ENCODE measurements at places on chromosomes 1 and 21.
A peak's percentile ranks its signal among the peaks of the same experiment; 100 is the strongest.

DNA sequence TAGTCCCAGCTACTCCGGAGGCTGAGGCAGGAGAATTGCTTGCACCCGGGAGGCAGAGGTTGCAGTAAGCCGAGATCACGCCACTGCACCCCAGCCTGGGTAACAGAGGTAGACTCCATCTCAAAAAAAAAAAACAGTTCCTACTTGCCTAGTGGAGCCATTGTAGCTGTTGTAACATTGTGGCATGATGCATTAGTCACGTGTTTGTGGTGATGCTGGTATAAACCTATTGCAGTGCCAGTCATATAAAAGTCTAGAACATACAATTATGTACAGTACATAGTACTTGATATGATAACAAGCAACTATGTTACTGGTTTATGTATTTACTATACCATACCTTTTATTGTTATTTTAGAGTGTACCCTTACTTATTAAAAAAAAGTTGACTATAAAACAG lies 16.2 kb downstream of the KYAT3 start:
- no peak for DNase-seq

- DNase-seq: no peak
These were observed 2.5 kb upstream of the PNRC2 start for GRCh38 chr1:23957096-23957495.

- no peak for DNase-seq
These were observed 4.8 kb downstream of the ARTN start for GRCh38 chr1:43938383-43938782.

DNA sequence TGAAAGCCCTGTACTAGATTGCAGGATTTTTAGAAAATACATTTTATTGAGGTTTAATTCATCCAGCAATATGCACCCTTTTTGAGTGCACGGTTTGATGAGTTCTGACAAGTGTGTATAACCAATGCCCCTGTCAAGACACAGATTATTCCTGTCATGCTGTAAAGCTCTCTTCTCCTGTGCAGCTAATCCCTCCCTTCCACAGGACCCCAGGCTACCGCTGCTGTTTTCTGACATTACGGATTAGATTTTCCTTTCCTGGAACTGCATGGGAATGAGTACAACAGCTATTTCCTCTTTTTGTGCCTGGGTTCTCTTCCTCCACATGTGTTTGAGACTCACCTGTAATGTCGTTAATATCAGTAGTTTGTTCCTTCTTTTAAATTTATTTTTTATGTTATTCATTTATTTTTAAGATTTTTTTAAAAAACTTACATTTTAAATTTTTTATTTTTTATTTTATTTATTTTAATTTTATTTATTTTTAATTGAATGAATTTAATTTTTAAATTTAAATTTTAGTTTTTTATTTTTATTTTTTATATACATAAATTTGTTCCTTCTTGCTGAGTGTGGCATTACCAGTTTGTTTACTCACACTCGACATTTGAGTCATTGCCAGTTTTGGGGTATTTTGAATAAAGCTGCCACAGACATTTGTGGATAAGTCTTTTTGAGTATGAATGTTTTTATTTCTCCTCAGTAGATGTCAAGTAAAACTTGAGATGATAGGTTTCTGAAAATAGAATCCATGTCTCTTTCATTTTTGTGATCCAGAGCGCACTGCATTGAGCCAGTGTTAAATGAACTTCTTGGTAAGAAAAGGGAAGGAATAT lies 79.0 kb upstream of the B3GALT5 start:
- DNase-seq: no peak

DNA sequence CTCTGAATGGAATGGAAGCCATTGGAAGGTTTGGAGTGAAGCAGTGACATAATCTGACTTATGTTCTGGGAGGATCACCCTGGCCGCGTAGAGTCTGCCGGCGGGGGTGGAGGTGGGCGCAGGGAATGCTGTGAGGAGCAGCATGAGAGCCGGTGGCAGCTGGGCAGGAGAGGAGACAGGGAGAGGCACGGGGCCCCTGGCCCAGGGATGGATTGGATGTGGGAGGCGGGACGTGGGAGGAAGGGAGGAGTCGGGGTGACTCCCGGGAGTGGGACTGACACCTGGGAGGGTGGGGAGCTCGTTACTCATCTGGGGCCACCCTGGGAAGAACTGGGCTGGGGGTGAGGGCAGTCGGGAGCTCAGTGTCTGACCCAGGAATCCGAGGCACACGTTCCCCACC lies 10.4 kb upstream of the KCNAB2 start:
- DNase-seq: no peak

DNA sequence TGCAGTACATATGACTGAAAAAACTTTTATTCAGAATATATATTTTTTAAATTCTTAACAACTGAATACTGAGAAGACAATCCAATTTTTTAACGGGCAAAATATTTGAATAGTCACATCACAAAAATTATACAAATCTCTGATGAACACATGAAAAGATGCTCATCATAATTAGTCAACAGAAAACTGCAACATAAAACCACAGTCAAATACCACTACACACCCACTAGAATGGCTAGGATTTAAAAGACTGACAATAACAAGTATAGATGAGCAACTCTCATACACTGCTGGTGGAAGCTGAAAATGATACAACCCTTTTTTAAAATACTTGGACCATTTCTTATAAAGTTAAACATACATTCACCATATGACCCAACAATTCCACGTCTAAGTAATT lies 87.7 kb upstream of the TNFSF4 start:
- peak; percentile 83 for DNase-seq

GRCh38 chr1:54884135-54884586 lies 2.8 kb downstream of the DHCR24 start:
- DNase-seq: peak; percentile 49

DNA sequence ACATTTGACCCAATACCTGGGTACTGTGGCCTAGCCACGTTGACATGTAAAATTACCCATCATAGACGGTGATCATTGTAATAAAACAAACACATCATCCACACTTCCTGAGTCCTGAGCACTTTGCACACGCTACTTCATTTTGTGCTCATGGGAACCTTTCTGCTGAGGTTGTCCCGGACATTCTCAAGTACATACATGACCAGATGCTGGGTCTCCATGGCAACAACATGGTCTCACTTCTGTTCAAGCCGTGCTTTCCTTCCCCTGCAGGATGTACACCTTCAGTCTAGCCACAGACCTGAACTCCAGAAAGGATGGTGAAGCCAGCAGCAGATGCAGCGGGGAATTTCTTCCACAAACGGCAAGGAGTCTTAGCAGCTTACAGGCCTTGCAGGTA lies 22.7 kb downstream of the UBASH3A start:
- no peak for DNase-seq

GRCh38 chr1:84712276-84712874 lies 22.1 kb upstream of the SSX2IP start:
- DNase-seq: peak; percentile 61

GRCh38 chr1:14662116-14662515 lies 63.6 kb downstream of the KAZN start:
- no peak for DNase-seq

DNA sequence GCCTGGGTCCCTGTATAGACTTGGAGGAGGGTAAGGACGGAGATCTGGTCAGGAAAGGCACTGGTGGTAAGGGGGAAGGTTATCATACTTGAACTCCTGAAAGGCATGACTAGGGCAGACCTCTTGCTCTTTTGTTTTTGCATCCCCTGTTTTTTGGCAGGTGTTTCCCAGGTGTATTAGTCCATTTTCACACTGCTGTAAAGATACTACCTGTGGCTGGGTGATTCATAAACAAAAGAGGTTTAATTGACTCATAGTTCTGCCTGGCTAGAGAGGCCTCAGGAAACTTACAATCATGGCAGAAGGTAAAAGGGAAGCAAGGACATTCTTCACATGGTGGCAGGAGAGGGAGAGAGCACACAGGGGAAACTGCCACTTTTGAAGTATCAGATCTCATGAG lies 57.2 kb upstream of the APOBEC4 start:
- no peak for DNase-seq

GRCh38 chr1:28244549-28245251 lies 8.8 kb downstream of the ATP5IF1 start:
- DNase-seq: no peak

DNA sequence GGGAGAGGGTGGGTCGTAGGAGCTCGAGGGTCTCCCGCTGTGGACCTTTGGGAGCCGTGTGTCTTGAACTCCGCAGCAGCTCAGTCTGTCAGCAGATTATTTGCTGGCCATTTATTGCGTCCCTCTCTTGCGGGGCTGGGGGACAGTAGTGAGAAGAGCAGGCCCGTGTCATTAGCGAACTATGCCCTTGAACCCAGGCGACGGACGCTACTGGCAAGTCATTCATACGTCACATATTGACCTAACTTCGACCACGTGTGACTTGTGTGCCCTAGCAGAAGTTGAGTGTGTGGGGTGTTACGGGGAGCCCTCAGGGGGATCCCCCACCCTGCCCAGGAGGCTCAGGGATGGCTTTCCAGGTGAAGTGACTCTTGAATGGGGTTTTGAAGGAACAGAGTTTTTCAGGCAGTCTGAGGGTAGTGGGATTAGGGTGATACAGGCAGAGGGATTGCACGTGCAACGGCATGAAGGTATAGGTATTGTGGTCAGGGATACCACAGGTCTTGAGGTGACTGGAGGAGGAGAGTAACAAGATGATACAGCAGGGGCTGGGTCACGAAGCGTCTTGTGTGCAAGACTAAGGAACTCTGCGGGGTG lies 13.0 kb downstream of the RCC1 start:
- DNase-seq: peak; percentile 32

- no peak for DNase-seq
These were observed 248.7 kb downstream of the NPHP4 start for GRCh38 chr1:5743435-5744095.
